ENCODE measurements at places on chromosomes 16 and 17.
A peak's percentile ranks its signal among the peaks of the same experiment; 100 is the strongest.

GRCh38 chr17:3964203-3965117, at the start of gene ATP2A3:
Gene ATP2A3, minus strand, starts transcription at chr17:3964437. Its CDS starts 146 bp downstream, at chr17:3964291.
- DNase-seq, result peak; percentile 21

- DNase-seq, result no peak
These were observed 10.6 kb downstream of the RBFOX1 start for GRCh38 chr16:7343243-7343642.

DNA sequence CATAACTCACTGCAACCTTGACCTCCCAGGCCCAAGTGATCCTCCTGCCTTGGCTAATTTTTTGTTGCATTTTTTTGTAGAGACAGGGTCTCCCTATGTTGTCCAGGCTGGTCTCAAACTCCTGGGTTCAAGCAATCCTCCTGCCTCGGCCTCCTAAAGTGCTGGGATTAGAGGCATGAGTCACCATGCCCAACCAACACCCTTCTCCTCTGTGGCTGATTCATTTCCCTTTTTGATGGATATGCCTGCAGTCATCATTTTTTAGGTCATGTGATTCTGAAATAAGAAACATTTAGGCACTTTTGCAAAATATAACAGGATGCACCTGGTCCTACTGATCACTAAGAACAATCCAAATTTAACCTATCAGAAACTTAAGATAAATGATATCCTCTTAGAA, 44.0 kb upstream of the YPEL2 start:
- peak; percentile 51 for DNase-seq

- DNase-seq, result no peak
These were observed 28.8 kb downstream of the ACTG1 start for GRCh38 chr17:81483862-81484194.

GRCh38 chr16:86558355-86559193, 3.5 kb upstream of the MTHFSD start:
- no peak for DNase-seq

DNA sequence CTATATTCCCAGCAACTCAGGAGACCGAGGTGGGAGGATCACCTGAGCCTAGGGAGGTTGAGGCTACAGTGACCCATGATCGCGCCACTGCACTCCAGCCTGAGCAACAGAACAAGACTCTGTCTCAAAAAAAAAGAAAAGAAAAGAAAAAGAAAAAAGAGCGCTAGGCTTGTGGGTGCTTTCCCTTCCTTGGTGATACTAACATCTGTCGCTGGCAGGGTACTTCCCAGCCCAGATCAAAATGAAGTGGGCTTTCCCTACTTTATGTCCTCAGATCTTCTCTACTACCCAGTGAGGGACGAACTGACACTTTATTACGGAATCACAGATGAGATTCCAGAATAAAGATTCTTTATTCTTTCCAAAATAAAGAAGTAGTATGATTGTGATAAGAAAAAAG, 103.8 kb upstream of the NOL11 start:
- no peak for DNase-seq

DNA sequence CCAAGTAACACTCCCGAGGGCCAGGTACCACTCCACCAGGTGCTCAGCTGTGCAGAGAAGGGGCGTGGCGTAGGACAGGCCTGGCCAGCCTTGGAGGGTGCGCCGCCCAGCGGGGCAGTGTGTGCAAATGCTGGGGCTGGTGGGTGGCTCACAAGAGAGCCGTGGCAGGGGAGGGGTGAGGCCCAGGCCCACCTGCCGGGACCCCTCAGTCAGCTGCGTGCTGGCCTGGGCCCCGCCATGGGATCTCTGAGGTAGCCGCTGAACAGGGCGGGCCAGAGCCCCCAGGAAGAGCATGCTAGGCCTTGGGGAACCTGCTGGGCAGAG, 8.8 kb downstream of the TPSG1 start:
- DNase-seq, result no peak

DNA sequence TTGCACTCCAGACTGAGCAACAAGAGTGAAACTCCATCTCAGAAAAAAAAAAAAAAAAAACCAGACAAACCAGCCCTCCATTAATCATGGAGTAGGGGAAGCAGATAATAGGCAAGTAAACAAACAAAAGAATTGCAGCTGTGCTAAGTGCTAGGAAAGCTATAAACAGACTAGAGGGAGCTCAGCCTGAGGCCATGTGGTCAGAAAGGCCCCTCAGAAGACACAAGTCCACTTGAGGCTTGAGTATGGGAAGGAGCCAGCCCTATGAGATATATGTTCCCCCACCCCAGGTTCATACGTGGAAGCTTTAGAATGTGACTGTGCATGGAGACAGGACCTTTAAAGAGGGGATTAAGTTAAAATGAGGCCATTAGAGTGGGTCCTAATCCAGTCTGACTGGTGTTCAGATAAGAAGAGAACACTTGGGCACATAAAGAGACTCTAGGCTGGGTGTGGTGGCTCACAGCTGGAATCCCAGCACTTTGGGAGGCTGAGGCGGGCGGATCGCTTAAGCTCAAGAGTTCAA, 132.6 kb upstream of the NOL11 start:
- DNase-seq, result no peak

DNA sequence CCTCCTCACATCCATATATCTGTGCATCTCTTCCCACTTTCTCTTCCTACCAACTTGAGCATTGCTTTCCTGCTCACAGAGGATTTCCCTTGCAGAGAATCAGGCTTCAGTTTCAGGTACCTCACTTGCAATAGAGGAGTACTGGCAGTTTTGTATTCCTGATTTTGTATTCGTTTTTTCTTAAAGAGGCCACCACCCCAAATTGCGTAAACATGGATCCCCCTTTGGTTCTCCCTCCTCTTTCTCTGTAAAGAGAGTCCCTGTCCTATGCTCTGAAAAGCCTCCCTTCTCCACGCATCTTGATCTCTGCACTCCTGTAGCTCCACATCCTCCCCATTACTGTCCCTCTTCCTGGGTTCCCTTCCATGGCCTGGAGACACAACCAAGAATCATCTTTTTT, 32.2 kb downstream of the TEKT3 start:
- no peak for DNase-seq

DNA sequence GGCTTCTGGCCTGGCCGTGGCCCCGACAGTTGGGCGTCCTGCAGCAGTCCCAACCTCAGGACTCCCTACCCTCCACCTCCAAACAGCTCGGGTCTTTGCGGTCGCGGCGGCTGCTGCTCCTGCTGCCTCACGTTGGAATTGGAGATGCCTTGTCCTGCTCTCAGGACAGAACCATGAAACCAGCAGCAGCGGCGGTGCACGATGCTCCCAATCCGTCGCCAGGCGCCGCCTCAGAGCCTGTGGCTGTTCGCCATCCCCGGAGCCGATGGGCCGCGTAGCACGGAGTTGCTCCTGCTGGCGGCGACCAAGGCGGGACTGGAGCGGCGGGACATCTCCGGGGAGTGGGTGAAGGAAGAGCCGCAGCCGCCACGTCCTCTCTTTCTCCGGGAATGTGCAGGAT, 1965.9 kb downstream of the TP53TG3F start:
- DNase-seq, result no peak

GRCh38 chr17:69188064-69188463, 40.6 kb downstream of the ABCA10 start:
- no peak for DNase-seq

- DNase-seq, result peak; percentile 96
These were observed 797 bp downstream of the PRCD start for GRCh38 chr17:76540381-76541300.

GRCh38 chr16:70803319-70803718, 2.4 kb upstream of the VAC14 start:
- DNase-seq, result no peak

DNA sequence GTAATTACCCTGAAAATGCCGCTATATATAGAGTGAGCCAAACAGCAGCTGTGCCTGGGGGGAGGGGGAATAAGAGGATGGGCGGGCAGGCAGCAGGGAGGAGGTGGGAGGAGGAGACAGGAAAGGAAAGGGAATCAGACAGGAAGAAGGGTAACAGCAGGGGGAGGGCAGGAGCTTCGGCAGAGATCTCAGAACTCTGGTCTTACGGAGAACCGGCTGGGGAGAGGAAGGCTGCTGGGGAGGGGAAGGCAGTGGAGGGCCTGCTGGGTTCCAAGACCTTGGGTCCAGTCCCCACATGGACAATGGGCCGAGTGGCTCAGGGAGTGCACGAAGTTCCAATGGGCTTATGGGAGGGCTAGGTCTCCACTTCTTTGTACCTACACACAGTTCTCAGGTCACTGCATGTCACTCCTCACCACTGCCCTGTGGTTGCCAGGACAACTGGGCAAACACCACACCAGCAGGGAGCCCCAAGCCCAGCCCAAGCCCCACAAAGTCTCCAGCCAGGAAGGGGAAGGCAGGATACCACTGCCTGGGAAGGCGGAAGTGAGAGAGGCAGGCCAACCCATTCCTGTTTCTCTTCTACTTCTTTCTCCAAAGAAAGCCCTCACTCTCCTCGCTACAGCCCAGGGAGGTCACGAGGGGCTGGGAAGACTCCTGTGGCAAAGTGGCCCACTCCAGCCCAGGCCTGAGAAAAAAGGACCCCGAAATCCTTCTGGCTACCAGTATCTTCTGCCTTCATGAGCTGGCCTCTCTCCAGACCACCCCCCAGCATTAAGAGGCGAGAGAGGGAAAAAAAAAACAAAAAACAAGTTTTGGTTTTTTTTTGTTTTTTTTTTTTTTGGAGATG, 25.3 kb downstream of the G6PC3 start:
- DNase-seq, result peak; percentile 93

GRCh38 chr17:7177954-7178477, 1.2 kb downstream of the ASGR1 start:
- DNase-seq, result peak; percentile 56

GRCh38 chr16:3553138-3553923, 23.9 kb downstream of the NLRC3 start:
- DNase-seq, result no peak

Measured in EL (cell line).